Activated naive CD4-positive, alpha-beta T cell treated with anti-CD3 and anti-CD28 coated beads for 36 hours (primary cell): ENCODE measurements at places on chromosomes 2 and 18.
A peak's percentile ranks its signal among the peaks of the same experiment; 100 is the strongest.

DNA sequence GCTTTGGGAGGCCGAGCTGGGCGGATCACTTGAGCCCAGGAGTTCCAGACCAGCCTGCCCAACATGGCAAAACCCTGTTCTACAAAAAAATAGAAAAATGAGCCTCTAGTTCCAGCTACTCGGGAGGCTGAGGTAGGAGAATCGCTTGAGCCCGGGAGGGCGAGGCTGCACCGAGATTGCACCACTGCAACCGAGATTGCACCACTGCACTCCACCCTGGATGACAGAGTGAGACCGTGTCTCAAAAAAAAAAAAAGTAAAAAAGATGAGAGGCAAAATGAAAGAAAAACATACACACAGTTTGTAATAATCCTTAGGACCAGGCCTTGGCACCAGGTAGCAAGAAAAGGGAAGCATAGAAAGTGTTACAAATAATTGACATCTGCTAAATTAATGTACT lies 22.0 kb downstream of the RBM43 start:
- no peak for DNase-seq

GRCh38 chr2:26542676-26543505 lies 65.0 kb upstream of the OTOF start:
- DNase-seq: peak; percentile 2

- DNase-seq: no peak
Observed at GRCh38 chr2:131801210-131801744, 273.6 kb downstream of the CCDC74A start.

GRCh38 chr2:173997269-173997668 lies 32.1 kb upstream of the SP3 start:
- peak; percentile 19 for DNase-seq

DNA sequence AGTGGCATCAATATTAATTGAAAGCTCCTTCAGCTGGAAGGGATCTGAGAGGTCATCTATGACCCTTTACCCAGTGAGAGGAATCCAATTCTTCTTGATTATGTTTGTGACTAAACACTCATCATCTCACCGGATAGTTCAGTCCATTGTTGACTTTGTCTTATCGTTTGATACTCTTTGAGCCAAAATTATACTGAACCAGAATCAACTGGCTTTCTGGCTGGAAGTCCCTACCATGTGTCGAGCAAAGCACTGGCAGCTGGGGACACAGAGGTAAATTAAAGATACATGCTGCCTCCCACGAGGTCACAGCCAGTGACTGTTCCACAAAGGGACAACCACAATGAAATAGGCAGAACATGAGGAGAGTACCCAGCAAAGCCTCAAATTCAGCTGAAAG lies 91.4 kb upstream of the FHL2 start:
- no peak for DNase-seq

DNA sequence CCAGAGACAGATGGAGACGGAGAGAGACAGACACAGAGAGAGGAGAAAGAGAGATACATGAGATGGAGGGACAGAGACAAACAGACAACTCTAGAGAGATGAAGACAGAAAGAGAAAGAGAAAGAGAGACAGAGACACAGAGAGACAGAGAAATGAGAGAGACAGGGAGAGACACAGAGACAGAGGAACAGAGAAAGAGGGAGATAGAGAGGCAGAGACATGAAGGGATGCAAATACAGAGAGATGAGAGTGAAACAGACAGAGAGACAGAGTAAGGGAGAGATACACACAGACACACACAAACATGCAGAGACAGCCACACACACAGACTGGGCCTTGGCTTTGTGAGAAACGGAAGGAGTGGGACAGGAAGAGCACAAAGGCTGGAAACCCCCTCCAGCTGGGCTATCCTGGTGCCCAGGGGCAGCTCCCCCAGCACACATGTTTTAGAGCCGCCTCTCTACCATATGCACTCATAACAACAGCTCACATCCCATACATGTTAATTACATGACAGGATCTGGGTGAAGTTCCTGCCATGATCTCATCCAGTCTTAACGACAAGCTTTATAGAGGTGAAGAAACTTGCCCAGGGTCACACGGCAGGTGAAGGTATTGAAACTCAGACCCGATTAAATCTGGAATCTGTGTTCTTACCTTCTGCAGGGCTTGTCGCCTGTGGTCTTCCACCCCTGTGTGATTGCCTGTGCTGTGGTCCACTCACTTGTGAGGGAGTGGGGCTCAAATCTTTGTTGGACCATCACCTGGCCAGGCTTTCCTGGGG lies 32.4 kb downstream of the IL18R1 start:
- no peak for DNase-seq

DNA sequence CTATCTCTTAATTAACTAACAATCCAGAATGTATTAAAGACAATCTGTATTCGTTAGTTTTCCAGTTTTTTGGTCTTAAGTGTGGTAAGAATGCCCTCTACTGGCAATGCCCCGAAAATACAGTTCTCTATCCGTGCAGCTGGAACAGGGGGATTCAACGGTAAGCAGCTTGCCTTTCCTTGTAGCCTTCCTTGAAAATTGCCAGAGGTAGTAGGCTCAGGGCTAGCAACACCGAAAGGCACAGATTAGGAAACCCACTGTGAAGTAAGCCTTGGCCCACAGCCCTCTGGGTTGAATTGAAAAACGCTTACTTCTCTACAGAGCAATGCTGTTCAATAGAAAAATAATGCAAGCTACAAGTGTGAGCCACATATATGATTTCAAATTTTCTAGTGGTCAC lies 17.1 kb upstream of the VPS4B start:
- peak; percentile 60 for DNase-seq

GRCh38 chr18:70333316-70333715 lies 44.5 kb downstream of the SOCS6 start:
- no peak for DNase-seq

DNA sequence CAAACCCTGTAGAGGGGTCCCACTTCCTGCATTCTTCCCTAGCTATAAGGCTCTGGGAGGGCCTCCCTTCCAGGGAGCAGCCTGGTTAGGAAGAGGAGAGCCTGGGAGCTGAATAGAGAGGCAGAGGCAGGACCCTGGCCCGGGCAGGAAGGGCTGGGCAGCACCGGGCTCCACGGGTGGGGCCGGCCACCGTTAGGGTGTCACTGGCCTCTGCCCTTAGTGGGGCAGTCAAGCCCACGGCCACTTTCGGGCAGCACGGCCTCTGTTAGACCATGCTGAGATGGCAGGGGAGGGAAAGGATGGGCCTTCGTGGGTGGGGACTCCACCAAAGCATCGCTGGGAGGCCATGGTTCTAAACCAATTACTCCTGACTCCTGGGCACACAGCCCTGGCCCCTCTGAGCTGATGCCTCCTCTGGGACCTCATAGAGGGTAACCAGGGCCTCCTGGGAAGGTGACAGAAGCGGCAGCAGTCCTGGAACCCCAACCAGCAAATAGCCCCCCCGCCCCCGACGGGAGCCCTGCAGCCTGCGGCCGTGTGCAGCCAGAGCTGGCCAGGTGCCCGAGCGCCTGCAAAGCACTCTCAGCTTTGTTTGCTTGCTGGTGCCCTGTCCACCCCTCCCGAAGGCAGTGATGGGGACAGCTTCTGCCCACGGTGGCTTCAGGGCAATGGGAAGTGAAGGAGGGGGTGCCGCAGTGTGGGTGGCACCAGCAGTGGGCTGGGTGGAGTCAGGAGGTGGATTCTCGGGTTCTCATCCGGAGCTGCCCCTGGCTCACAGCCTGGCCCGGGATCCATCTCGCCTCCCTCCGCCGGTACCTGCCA lies 16.3 kb upstream of the HPCAL1 start:
- DNase-seq: no peak

GRCh38 chr2:3355951-3356569 lies 21.6 kb downstream of the EIPR1 start:
- DNase-seq: no peak

DNA sequence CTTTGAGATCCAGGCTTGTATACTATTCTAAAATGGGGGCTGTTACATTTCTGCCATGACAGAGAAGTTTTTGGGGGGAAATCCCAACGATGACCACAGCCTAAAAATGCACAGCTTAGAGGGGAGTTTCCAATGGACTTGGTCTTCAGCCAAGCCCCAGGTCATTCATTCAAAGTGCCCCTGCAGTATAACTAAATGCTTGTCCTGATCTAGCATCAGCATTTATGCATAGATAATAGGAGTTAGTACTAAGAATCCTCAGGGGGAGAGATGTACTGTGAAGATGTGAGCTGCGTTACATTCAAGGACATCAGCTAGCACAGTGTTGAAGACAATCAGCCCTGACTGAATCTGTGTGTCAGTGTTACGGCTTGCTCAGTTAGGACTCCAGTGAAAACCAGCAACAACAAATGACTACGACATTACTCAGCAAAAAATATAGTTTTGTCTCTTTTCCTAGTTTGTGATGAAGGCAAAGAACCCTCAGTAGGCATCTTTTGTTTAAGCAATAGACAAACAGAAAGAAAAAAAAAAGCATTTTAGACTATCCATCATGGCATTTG lies 160.9 kb downstream of the ZEB2 start:
- peak; percentile 38 for DNase-seq

DNA sequence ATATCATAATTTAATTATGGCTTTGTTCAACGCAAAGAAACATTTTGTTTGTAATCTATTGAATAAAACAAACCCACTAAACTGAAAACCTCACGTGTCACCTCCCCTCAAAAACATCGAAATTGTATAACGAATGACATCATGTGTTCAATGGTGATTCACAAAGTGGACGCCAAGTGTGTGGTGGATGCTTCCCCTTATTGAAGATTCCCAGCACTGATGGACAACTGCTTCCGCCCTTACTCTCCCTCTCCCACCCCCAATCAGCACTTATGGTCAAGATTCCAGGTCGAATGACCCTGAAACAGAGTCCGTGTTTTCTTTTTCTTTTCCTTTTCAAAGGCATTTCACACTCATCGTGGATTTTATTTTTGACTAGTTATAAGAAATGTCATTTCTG lies 383.0 kb upstream of the SMIM21 start:
- DNase-seq: no peak

GRCh38 chr2:172460780-172461201 lies 33.4 kb downstream of the ITGA6 start:
- DNase-seq: no peak

GRCh38 chr2:126753501-126754212 lies 97.7 kb downstream of the GYPC start:
- DNase-seq: no peak

DNA sequence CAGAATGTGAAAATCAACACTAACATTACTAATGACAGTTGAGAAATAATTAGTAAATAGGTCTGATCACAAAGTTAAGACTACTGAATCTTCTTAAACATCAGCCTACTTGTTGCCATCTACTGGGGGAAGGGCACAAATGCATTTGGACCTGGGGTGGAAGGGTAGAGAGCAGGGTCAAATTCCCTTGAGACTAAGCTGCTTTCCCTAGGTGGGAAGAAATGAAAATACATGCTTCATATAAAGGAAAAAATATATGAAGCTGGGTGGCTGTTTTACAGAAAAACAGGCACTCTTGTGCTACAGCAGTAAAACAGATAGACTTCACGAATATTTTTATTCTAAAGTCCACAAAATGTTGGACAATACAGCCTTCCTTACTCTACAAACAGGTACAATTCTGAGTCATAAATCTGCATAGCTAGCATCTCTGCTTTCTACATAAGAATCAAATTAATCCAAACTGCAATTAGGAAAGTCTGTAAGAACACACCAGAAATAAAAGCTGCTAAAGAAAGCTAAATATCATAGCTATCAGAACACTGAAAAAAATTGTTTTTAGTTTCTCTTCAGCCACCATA lies 10.9 kb downstream of the TRIP12 start:
- peak; percentile 36 for DNase-seq

- DNase-seq: no peak
Observed at GRCh38 chr2:233252227-233252626, 754 bp downstream of the ATG16L1 start.

- DNase-seq: no peak
Observed at GRCh38 chr2:47601568-47601967, 181.4 kb upstream of the MSH6 start.

- no peak for DNase-seq
Observed at GRCh38 chr2:71546777-71547281, 93.5 kb downstream of the DYSF start.

GRCh38 chr2:213175673-213176247 lies 24.3 kb upstream of the IKZF2 start:
- no peak for DNase-seq

DNA sequence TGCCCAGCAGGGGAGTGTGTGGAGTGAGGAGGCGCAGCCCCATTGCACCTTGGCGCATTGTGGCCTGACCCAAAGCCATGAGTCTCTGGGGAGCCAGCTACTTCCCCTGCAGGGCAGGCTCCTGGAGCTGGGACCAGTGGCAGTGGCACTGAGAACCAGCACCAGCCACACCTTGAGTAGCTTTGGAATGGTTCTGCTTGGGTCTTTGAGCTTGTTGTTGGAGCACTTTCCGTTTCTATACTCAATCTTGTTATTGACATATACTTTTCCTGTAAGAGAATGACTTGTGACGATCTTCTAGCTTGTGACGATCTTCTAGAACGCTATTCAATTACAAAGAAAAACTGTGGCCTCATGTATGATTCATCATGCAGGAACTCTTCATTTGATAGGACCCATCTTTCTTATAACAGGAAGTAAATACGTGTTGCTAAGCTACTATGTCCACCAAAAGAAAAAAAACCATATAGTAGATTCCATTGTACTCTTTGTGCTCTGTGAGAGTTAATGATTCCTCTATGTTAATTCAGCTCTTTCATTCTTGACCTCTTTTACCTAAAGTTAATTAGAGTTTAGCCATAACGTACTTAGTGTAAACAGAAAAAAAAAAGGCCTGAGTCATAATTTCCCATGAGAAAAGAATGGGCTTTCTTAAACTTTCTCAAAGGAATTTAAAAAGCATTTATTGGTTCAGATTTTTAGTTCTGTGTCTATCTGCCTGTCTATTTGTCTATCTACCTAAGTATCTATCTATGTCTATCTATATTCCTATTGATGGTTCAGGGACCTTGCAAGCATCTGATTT lies 113.1 kb downstream of the GATA6 start:
- DNase-seq: no peak

DNA sequence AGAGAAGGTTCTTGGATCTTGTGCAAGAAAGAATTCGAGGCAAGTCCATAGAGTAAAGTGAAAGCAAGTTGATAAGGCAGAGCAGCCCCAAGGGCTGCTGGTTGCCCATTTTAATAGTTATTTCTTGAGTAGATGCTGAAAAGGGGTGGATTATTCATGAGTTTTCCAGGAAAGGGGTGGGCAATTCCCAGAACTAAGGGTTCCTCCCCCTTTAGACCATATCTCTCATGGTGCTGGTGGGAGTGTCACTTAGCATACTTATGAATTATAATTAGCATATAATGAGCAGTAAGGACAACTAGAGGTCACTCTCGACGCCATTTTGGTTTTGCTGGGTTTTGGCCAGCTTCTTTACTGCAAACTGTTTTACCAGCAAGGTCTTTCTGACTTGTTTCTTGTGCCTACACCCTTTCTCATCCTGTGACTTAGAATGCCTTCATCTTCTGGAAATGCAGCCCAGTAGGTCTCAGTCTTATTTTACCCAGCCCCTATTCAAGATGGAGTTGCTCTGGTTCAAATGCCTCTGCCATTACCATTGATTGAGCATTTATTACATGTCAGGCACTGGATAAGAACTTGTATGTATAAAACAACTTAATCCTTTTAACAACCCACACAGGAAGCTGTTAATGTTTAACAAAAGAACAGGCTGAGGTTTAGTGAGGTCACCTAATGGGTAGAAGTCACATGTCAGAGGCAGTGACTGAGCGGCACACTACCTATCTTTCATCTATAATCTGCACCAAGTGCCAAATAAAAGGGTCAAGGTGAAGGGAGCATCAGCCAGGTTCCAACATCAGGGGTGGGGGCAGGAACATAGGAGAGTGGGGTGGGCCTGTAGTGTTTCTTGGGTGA lies 250.9 kb downstream of the ICOS start:
- DNase-seq: no peak
